ENCODE measurements at places on chromosomes 2 and 18. TPM values are rescaled to one million over a fixed set of nuclear protein-coding genes. Genes with fewer than 3 reads are reported as not detected.
A peak's percentile ranks its signal among the peaks of the same experiment; 100 is the strongest.

GRCh38 chr18:38693104-38693503 is 1127.5 kb upstream of the CELF4 start:
- no peak for DNase-seq

DNA sequence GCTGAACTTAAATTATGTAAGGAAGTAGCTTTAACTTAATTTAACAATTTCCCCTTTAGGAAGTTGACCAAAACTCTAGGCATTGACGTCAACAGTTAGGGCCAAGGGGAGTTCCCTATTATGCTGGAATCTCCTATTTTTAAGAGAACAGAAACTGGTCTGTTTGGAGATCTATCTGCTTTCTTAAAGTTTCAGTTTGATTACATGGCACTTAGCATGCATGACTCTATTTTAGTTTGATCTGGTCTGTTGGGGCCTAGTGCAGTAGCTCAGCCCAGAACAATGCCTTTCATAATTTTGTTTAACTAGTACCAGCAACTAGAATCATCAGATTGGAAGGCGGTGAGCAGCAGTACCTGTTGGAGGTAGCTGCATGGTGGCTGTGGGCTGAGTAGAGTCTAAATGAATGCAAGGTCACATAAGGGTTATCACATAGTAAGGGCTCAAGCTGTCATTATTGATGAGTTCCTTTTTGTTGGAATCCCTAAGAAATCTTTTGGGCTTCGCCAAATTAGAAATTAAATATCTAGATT is 60.5 kb upstream of the ZNG1B start:
- peak; percentile 95 for DNase-seq

DNA sequence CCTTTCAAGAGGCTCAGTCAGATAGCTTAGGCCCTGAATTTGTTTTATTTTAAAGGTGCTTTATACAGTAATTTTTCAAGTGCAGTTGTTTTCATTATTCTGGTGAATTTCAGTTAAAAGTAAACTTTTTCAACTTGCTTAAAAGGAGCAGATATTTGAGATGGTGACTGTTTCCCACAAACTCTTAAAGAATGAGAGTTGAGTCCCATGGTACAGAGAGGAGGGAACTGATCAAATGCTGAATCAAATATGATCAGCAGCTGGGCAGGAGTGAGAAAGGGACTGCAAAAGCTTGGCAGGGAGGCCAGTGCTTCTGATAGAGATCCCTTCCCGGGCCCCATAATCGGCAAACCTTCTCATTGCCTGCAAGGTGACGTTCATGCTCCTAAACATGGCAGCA is 91.2 kb downstream of the KCNS3 start:
- no peak for DNase-seq

UGT1A4 gene
- polyA plus RNA-seq, result not detected

DNA sequence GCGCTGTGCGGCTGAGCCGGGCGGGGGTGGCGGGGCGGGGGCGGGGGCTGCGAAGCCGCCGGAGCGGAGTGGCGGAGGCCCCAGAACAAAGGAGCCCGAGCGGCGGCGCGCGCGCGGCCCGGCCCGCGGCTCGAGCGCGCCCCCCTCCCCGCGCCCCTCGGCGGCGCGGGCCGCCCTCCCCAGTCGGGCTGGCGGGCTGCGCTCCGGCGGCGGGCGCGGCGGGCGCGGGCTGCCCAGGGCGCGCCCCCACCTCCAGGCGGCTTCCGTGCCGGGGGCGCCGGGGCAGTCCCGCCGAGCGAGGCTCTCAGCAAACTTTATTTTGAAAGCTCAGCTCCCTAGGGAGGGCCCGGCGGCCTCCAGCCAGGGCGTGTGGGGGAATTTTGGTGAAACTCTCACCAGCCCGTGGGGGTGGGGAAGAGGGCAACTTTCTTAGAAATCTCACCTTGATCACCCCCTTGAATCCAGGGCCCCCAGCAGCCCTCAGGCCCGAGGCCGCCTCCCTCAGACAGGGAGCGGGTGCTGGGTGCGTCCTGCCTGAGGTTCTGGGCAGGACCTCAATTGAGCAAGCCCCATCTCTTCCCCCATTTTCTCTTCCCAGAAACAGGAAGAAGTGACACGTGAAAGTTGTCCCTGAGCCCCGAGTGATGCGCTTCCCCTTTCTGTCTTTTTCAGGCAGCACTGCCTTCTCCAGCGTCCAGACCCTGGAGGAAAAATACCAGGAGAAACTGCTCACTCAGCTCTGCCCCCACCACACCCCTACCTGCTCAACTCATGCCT is 786 bp downstream of the TET3 start:
- DNase-seq, result peak; percentile 90

GPR148 gene
- polyA plus RNA-seq, result not detected

Measured in CD14-positive monocyte (primary cell).